ENCODE measurements at places on chromosomes 6 and 20.
A peak's percentile ranks its signal among the peaks of the same experiment; 100 is the strongest.

GRCh38 chr6:55019591-55019990 lies 154.7 kb upstream of the HCRTR2 start:
- DNase-seq, result no peak

GRCh38 chr6:39173270-39173669 lies 56.0 kb downstream of the KCNK5 start:
- no peak for DNase-seq

GRCh38 chr20:37498066-37498665 lies 22.9 kb upstream of the NNAT start:
- DNase-seq, result no peak

- no peak for DNase-seq
These were observed 25.3 kb upstream of the NAA20 start for GRCh38 chr20:19991854-19992253.

GRCh38 chr6:30684386-30685156 lies 1.9 kb downstream of the PPP1R18 start:
- DNase-seq, result no peak

- DNase-seq, result no peak
These were observed 268.6 kb upstream of the AGPAT4 start for GRCh38 chr6:161542346-161542980.

DNA sequence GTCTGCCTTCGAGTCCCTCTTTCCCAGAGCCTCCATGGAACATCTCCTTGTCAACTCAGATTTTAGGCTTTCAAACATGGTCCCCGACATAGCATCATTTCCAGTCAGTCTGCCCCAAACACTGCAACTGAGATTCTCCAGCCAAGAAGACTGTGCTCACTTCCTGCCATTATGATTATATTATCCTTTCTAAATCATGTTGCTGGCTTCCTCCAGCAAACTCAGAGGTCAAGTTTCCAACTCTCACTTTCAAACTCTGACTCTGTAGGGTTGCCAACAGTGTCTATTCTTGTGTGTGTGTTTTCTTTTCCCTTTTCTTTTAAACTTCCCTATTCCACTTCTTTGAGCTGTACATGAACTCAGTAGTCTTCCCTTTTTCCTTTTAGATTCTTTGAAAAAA lies 61.2 kb upstream of the TRAF3IP2 start:
- no peak for DNase-seq

DNA sequence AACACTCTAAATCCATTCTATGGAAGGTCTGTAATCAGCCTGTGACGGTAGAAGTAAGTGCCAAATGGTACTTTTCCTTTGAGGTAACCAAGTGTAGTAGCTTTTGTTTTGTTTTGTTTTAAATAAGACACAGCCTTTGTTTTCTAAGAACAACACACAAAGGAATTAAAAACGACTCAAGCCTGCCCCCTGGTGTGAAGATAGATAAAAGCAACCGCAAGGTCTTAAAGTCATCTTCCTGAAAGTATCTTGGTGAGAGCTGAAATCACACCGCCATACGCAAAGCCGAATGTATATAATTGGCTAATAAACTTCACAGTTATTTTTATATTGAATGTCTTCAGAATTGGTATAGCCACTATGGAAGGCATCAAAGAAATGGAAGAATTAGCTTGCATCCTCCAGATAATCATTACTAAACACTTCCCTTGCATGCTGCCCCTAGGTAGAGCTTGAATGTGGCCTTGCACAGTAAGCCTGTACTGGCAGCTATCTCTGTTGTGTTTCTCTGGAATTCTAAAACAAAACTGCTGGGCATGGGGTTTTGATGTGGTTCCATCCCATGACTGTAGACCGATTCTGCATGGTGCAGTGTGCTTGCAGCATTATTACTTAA lies 95.6 kb downstream of the LAMP5 start:
- peak; percentile 32 for DNase-seq

DNA sequence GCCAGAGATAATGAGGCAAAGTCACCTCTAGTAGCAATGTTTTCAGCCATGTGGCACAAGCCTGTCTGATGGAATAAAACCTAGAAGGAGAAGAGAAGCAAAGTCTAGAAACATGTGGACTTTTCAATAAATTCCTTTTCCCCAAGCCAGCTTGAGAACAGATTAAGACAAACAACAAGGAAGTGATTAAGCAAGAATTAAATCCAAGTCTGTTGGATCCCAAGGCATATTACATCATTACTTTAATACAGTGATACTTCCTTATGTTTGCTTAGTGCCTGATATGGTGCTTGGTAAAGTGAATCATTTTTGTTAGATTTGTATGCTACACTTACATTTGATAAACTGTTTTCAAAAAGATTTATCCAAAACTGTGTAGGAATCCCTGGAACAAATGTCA lies 260.3 kb upstream of the FAM83B start:
- DNase-seq, result no peak

- no peak for DNase-seq
These were observed 44.7 kb downstream of the FRK start for GRCh38 chr6:116015983-116016382.

DNA sequence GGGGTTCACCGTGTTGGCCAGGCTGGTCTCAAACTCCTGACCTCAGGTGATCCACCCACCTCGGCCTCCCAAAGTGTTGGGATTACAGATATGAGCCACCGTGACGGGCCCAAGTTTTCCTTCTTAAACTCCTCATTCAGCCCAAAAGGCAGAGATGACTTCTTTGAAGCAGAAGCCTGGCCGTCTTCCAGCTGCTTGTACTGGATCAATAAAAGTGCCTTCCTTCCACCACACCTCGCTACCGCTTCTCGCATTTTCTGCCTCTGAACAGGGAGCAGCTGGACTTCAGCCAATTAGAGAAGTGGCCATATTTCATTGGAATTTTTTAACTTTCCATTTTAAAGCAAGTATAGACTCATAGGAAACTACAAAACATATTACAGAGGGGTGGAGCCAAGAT lies 241.1 kb downstream of the PREX1 start:
- no peak for DNase-seq

GRCh38 chr20:9741996-9742395 lies 96.9 kb downstream of the PAK5 start:
- no peak for DNase-seq

- DNase-seq, result no peak
These were observed 74.8 kb upstream of the DEFB112 start for GRCh38 chr6:50124572-50124971.

- no peak for DNase-seq
These were observed 7.6 kb downstream of the RPP21 start for GRCh38 chr6:30352550-30352949.

- DNase-seq, result no peak
These were observed 40.0 kb downstream of the RANBP9 start for GRCh38 chr6:13671548-13672127.

- no peak for DNase-seq
These were observed 37.5 kb upstream of the OCSTAMP start for GRCh38 chr20:46587986-46588385.

DNA sequence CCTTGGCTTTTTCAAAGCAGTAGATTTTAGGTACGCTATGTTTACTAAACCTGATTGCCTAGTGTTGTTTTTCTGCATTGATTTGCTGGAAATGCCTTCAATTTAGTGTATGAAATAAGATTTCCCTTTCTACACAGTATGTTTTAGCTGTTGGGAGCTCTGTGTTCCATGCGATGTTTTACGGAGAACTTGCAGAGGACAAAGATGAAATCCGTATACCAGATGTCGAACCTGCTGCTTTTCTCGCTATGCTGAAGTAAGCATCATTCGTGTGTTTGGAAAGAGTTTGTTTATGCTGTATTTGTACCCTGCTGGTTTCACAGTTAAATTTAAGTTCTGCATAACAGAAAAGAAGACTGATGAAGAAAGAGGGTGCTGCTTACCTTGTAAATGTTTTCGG lies 1.9 kb downstream of the BTBD3 start:
- DNase-seq, result no peak

- DNase-seq, result no peak
These were observed 230.7 kb downstream of the PHACTR1 start for GRCh38 chr6:12947151-12947871.
